Heart right ventricle (tissue), 16 donors: ENCODE measurements at places on chromosomes 13 and 19. TPM values are rescaled to one million over a fixed set of nuclear protein-coding genes. Genes with fewer than 3 reads are reported as not detected.

NACC1 gene
- 39.1 TPM for total RNA-seq

GRIN2D gene
- total RNA-seq, result 0.15 TPM

NLRP4 gene
- total RNA-seq, result not detected

CGB8 gene
- total RNA-seq, result not detected

SIGLEC8 gene
- 0.14 TPM for total RNA-seq

ARHGAP45 gene
- 3.7 TPM for total RNA-seq

- DNase-seq, result peak; percentile 71
Measured at GRCh38 chr19:48896191-48896720, 2.3 kb downstream of the TULP2 start.

- DNase-seq, result peak; percentile 32
Measured at GRCh38 chr13:106083620-106084350, 451.7 kb downstream of the EFNB2 start.

- DNase-seq, result no peak
Measured at GRCh38 chr19:35274323-35274722, 5.6 kb downstream of the USF2 start.
